ENCODE measurements at places on chromosomes 2 and 18.

GRCh38 chr2:102268510-102269199 is 42.7 kb upstream of the IL1RL1 start:
- no peak for DNase-seq

- no peak for DNase-seq
These were observed 104.7 kb downstream of the THADA start for GRCh38 chr2:43491065-43491639.

DNA sequence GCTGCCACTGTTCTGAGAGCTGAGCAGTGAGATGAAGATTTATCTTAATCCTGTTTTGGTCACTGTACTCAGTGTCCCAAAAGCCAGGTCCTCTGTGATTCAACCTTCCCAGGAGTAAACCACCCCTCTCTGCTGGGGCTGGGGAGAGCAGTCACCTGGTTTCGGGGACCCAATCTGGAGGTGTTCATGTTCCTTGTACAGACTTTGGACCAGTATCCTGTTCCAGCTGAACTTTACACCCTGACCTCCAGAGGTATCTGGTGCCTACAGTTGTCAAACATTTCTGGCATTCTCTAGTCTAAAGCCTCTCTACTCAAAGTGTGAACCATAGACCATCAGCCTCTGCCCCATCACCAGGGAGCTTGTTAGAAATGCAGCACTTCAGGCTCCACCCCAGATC is 22.1 kb downstream of the CERS6 start:
- DNase-seq, result no peak

GRCh38 chr2:216350214-216350791 is 22.0 kb downstream of the MARCHF4 start:
- DNase-seq, result no peak

GRCh38 chr18:42274488-42275137 is 319.6 kb downstream of the PIK3C3 start:
- no peak for DNase-seq

GRCh38 chr2:192969055-192969454 is 774.3 kb upstream of the TMEFF2 start:
- no peak for DNase-seq

DNA sequence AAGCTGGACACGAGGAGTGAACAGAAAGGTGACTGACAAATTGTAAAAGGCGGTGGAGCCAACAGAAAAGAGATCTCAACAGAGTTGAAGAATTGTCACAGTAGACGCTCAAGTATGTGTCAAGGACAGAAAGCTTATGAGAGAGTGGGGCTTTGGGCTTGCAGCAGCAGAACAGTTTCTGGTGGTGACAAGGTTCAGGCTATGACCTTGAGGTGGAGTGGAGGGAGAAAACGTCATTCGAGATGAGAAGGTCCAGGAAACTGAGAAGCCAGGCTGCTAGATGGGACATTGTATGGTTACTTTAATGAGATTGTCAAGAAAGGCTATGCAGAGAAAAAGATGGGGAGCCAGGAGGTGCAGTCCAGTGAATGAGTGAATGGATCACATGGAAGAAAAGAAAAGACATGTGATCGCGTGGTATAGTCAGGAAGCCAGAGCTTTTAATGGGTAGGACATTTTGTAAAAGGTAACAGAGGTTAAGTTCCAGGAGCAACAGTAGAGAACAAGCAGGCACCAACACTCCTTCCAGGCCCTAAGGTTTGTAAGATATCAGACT is 91.1 kb upstream of the EPC2 start:
- DNase-seq, result no peak

- no peak for DNase-seq
These were observed 35.4 kb downstream of the PSD4 start for GRCh38 chr2:113209011-113209645.

- no peak for DNase-seq
These were observed 276.6 kb downstream of the PHLPP1 start for GRCh38 chr18:62991959-62992358.

GRCh38 chr2:20650393-20650876 is 463 bp downstream of the HS1BP3 start:
- no peak for DNase-seq

GRCh38 chr2:120851116-120851773 is 115.6 kb downstream of the GLI2 start:
- DNase-seq, result no peak

- DNase-seq, result no peak
These were observed 684.4 kb upstream of the SYT4 start for GRCh38 chr18:43961722-43962121.

- no peak for DNase-seq
These were observed 10.9 kb upstream of the ERBB4 start for GRCh38 chr2:212549463-212549862.

DNA sequence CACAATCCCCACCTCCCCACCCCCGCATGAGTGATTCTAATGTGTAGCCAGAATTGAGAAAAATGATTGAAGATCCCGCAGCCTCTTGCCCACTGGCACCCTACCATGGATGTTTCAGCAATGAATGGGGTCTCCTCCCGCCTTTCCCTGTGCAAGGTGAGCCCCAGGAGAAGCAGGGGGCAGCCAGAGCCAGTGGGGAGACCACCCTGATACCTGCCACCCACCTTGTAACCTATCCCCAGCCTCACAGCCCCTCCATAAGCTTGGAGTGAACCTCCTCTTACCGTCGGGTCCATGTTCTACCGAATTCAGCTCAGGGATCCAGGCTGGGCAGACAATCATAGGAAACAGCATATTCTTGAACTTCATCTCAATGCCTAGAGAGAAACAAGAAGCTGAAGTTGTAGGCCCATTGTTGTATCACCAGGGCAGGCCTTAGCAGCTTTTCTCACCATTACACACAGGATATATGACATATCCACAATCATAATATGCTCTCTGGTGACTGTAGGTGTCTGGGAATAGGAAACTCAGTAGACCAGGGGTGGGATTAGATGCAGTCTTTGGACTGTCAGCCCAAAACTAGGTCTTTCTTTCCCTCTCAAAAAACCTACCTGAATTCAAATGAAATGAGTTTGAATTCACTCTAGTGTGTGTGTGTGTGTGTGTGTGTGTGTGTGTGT is 30.9 kb downstream of the XDH start:
- no peak for DNase-seq

DNA sequence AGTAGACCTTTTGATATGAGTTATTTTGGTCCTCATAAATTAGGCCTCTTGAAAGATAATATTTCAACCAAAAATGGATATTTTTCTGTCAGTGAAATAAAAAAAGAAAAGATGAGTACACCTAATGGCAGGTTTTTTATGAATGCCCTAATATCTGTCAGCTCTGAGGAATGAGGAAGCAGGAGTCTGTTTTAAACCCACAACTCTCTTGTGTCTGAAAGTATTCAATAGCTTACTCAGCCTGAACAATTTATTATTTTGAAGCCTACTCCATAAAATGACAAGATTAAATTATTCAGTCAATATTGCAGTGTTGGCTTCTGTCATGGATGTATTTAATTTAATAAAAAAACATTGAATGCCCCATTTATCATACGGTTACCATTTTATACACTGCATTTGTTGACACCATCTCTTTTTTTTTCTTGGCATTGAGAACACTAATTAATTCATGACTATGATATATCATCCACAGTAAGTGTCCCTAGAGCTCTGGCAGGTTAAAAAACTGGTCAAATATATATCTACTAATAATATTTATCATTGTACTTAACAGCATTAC is 548.2 kb downstream of the CBLN2 start:
- no peak for DNase-seq

GRCh38 chr2:101984656-101985055 is 7.1 kb upstream of the IL1R2 start:
- DNase-seq, result no peak

- no peak for DNase-seq
These were observed 120.1 kb downstream of the NUP35 start for GRCh38 chr2:183244300-183244844.

GRCh38 chr2:75960472-75961009 is 249.8 kb upstream of the GCFC2 start:
- DNase-seq, result no peak

DNA sequence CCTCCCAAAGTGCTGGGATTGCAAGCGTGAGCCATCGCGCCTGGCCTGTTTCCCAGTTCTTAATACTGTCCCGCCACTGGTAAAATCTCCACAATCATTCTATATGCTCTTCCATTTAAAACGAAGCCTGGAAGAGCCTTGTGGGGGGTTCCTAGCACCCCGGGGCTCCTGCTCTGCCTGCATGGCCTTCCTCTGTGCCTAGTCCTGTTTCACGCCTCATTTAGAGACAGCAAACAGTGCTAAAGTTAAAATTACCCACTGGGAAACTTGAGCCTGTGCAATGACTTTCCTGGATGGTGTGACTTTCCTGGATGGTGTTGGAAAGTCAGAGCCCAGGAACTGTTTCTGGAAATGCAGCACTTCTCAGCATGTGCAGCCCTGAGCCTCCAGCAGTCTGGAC is 55.0 kb downstream of the INPP5D start:
- no peak for DNase-seq

GRCh38 chr2:61775956-61776570 is 77.8 kb downstream of the FAM161A start:
- DNase-seq, result no peak

- DNase-seq, result no peak
These were observed 418.6 kb upstream of the SLC39A10 start for GRCh38 chr2:195238379-195238778.

- no peak for DNase-seq
These were observed 344.6 kb upstream of the ACVR2A start for GRCh38 chr2:147500229-147500628.

DNA sequence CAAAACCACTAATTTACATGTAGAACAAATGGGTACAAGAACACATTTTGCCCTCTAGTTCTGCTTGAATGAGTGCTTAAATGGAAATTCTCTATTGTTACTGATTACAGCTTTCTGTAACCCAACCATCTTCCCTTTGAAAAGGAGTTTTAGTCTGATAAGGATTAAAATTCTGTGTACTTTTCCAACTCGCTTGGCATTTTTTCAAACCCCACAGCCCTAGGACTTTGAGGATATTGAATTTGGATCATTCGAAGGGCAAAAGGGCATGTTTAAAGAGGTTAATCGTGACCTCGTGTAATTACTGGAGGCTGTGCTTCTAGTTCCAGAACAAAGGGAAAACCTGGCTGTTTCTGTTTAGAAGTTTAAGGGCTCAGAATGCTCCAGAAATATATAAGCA is 432.3 kb downstream of the PID1 start:
- DNase-seq, result no peak

- no peak for DNase-seq
These were observed 152.4 kb downstream of the LRRC30 start for GRCh38 chr18:7383002-7383980.

GRCh38 chr18:22398464-22398863 is 19.3 kb downstream of the CTAGE1 start:
- no peak for DNase-seq

- DNase-seq, result no peak
These were observed 185.7 kb upstream of the KLHL29 start for GRCh38 chr2:23199115-23199918.

- peak; percentile 93 for DNase-seq
These were observed 65.5 kb upstream of the GPC1 start for GRCh38 chr2:240369801-240370585.

GRCh38 chr2:45045706-45046105 is 36.5 kb upstream of the SIX2 start:
- no peak for DNase-seq

DNA sequence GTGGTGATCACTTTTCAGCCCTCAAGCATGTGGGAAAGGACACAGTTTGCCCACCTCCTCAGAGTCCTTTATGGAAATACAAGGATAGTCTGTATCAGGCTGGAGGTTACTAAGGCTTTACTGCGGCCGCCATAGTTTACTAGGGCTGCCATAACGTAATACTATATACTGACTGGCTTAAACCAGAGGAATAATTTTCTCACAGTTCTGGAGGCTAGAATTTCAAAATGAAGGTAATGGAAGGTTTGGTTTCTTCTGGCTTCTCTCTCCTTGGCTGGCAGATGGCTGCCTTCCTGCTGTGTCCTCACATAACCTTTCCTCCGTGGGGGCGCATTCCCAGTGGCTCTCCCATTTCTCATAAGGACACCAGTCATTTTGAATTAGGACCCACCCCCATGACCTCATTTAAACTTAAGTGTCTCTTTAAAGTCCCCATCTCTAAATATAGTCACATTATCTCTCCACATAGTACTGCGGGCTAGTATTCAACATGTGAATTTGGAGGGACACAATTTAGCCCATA is 12.5 kb upstream of the ATIC start:
- DNase-seq, result no peak

DNA sequence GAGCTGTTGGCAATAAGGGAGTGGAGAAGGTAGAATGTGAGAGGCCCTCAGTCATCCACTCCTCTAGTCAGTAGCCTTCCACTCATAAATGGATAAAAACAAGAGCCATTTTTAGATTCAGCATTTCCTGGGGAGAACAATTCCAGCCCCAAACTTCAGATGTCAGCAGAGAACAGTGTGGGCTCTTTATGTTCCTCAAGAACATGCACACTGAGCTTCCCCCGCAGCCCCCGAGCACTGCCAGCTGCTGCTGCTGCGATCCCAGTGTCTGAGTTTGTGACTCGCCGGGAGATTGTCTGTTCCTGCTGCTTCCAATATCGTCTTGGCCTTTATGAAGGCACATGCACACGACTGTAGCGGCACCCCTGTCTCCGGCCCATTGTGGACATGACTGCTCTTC is 143.7 kb upstream of the CTNNA2 start:
- DNase-seq, result no peak

DNA sequence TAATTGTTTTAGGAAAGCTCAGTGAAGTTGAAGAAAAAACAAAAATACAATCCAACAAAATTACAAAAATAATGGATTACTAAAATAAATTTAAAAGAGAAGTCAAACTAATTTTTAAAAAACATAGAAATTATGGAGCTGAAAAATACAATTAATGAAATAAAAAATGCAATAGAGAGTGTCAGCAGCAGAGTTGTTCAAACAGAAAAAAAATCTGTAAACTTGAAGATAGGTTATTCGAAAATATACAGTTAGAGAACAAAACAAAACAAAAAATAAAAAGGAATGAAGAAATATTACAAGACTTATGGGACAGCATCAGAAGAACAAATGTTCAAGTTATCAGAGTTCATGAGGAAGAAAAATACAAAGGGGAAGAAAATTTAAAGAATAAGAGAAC is 114.7 kb downstream of the GULP1 start:
- no peak for DNase-seq

DNA sequence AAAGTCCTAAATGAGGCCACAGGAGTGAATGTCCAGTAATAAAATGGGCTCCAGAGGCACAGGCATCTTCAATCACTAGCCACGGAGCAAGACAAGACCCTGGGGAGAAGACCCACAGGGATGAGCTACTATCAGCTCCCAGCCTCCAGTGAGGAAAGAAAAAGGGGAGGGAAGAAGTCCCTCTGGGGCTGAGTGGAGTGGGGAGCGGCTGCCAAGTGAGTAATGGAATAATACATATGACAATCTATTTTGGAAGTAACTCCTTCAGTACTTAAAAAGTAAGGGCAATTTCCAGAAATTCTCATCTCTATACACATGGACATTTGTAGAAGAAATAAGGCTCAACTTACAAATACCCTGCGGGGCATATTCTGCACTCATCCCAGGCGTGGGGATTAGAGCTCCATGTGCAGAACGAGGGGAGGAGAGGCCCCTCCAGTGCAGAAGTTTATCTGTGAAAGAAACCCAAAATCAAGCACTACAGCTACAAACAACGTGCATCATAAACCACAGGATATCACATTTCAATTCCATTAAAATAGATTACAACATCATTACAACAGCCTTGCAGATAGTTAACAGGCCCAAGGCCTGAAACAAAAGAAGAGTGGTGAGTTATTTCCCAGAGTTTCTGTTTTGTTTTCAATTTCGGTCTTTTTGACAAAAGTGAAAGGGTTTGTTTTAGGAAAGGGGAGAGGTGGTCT is 84.9 kb downstream of the BCL11A start:
- DNase-seq, result no peak

- DNase-seq, result no peak
These were observed 215.4 kb downstream of the ZBTB7C start for GRCh38 chr18:48193521-48194492.

GRCh38 chr2:201837824-201838431 is 31.6 kb downstream of the CDK15 start:
- DNase-seq, result no peak

Data from right forelimb (tissue), 1 donor.